ENCODE measurements at places on chromosomes 3 and 15.

DNA sequence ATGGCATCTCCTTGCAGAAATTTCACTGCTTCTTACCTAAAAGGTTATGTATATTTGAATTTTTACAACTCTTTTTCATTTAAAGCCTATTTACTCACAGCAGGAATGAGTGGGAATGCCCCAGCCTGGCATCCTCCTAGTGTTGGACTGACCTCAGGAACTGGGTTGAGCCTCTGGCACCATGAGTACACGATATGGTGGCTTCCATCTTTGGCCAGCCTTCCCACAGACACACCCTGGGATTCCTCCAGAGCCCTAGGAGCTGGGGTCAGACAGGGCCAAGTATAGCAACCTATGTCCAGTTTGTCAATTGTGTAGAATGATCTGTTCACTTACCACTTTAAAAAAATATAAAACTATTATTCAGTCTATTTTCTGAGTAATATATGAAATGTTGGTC lies 57.2 kb upstream of the HEG1 start:
- DNase-seq, result no peak

DNA sequence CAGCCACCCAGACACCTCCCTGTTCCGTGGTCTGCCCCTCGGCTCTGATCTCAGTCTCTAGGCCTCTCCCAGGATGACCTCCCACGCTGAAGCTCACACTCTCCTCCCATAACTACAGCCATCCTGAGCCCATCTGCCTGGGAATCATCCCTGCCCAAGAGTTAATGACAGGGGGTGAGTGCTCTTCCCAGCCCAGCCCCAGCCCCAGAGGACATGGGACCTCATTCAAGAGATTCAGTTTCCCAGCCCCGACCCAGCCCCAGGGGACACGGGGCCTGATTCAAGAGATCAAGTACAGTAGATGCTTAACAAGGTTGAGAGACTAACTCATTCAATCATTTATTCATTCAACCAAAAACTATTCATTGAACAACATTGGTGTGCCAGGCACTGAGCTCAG lies 272.0 kb downstream of the XXYLT1 start:
- DNase-seq, result no peak

- no peak for DNase-seq
These were observed 18.0 kb upstream of the ZXDC start for GRCh38 chr3:126493739-126494138.

GRCh38 chr3:43620831-43621655 lies 768 bp downstream of the ANO10 start:
- DNase-seq, result no peak

- DNase-seq, result no peak
These were observed 51.7 kb downstream of the GOLIM4 start for GRCh38 chr3:168044049-168044448.

GRCh38 chr15:60546744-60547143 lies 67.8 kb upstream of the ICE2 start:
- DNase-seq, result no peak

GRCh38 chr3:16550305-16550675 lies 36.8 kb upstream of the RFTN1 start:
- DNase-seq, result no peak

DNA sequence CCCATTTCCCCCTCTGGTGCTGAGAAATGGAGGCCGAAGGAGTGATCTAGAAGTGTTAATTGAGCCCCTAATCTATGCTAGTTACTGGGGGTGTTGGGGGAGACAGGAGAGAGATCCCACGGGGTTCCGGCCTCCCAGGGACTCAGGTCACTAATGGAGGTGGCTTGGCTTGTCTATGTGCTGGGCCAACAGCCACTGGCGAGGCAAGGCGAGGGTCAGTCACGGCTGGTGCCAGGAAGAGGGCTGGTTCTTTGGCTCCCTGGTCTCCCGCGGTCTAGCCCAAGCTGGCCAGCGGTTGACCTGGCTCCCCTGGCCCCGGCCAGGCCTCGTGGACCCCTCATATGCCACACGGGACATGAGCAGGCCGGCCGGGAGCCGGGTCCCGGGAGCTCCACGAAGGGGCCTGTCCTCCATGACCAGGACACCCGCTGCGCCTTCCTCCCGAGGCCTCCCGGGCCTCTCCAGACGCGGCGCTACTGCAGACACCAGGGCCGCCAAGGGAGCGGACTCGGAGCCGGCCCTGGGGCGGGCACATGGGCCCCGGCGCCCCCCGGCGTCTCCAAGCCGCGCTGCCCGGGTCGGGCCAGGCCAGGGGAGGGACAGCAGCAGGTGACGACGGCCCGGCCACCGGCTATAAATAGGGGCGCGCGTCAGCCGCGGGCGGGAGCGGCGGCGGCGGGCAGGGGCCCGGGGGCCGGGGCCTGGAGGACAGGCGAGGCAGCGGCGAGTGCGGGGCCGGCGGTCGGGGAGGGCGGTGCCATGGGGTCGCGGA lies at the start of gene ALPK3:
TSS of gene ALPK3 (plus strand) at position 663 of the 772 bp plus-strand sequence. CDS start at position 760, 97 bp downstream.
- DNase-seq, result no peak

DNA sequence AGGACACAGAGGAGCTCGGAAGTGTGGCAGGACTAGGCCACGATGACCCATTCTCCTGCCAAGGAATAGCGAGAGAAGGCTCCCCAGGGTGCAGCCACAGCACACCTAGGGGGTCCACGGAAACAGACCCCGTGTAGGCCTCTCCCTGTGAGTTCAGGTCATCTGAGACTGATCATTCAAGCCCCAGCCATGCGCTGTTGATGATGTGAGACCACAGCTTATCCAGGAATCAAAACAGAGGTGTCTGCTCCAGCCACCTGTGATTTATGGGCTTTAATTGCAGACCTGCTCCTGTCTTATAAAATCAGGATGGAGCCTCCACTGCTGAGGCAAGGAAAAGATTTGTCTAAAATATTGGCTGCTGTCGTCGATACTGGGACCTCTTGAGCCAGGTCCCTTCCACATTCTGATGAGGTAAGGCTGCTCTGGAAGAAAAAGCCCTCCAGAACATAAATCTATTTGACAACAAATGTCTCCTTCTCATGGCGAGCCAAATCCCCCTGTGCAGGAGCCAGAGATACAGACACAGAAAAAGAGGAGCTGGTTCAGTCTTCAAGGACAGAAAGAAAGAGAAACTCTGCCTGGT lies 186.7 kb downstream of the TJP1 start:
- DNase-seq, result no peak

- no peak for DNase-seq
These were observed 102.6 kb upstream of the TSPAN3 start for GRCh38 chr15:77173487-77173886.

- no peak for DNase-seq
These were observed 51.2 kb downstream of the KLHL25 start for GRCh38 chr15:85743392-85744055.

DNA sequence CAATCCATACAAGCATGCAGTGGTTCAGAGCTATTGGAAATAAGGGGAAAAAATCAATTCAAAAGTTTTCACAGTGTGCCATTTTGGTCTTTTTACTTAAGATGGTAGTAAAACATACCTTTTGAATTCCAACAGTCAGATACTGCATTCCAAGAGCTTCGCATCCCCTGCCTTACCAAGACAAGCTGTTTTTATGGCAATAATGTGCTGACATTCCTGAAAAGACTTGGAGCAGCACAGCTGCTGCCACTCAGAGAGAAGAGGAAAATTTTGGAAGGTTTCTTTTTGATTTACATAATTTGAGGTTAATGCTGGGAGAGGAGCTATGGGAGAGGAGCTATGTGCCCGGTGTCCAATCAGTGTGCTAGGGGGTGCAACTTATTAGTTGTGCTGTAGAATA lies 148.3 kb downstream of the FEZF2 start:
- no peak for DNase-seq

DNA sequence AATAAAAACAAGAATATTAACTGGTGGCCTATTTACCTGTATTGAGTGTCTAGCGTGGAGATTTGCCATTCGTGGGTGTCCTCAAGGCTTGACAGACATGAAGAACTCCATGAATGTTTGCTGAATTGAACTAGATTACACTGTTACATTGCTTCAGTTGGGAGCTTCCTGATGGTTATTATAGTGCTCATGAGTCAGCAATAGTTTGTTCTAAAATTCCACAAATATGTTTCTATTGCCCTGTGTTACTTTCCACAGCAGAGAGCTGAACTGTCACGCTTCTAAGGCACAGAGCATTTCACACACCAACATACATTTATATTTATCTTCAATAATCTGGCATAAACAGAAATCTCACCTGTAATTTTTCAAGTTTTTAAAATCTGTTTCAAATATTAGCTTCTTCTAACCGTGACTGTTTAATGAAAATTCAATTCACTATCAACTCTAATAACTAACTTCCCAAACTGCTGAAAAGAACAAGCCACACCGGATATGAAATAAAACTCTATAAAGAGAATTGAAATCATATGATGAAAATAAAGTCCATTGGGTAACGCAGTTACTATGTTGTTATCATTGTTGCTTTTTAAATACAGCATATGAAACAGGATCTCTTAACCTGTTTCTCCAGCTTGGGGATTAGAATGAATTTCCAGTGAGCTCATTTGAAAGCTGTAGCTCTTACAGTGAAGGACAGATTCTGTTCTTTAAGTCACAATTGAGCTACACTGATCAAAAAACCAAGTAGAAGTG lies 61.2 kb upstream of the MCF2L2 start:
- DNase-seq, result no peak

GRCh38 chr3:182148360-182148759 lies 436.6 kb downstream of the SOX2 start:
- DNase-seq, result no peak

GRCh38 chr3:175411405-175411804 lies 552.3 kb downstream of the NAALADL2 start:
- no peak for DNase-seq

DNA sequence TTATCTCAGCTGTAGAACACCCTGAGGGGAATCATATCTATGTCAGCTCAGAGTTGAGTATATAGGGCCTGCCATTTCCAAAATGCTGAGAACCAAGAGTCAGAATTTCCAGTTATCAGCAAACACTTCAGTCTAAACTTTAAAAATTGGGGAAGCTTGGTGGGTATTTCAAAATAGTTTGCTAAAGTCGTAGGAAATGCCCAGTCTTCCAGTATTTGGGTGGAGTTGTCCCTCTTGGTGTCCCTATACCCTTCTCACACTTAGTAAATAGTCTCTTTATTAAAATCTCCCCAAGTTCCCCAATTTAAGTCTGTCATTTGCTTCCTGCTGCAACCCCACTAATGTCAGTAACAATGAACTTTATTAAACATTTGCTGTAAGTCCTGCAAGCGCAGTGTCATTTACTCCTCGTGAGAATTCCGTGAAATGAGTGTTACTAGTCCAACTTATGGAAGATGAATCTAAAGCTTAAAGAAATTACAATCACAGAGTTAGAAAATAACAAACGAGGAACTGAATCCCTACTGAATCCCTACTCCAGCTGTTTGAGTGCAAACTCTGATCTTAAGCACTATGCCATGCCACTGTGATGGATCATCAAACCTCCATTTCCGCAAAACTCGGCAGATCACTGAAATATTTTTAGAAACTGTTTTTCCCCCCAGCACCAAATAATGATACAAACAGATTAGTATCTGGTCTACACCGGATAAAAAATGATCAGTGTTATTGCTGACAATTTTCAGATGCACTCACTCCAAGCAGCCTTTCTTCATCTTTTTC lies 341.7 kb upstream of the PROK2 start:
- DNase-seq, result no peak

- DNase-seq, result no peak
These were observed 755.5 kb upstream of the SEMA6D start for GRCh38 chr15:46961795-46962194.

DNA sequence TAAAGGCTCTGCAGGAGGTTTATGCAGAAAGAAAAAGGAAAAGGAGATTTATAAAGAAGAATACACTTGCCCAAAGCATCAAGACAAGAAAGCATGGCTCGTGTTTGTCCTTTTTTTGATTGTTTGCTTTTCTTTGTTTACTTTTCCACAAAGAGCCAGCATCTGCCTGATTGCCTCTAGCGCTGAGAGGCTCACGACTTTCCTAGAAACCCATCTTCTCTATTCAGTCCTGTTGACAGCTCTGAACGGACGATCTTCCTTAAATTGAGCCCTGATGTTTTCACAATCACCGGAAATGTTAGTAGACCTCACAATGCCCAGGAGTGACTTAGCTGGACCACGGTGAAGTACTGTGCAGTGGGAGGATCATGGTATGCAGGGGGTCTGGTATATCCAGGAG lies 12.4 kb downstream of the GP5 start:
- no peak for DNase-seq

DNA sequence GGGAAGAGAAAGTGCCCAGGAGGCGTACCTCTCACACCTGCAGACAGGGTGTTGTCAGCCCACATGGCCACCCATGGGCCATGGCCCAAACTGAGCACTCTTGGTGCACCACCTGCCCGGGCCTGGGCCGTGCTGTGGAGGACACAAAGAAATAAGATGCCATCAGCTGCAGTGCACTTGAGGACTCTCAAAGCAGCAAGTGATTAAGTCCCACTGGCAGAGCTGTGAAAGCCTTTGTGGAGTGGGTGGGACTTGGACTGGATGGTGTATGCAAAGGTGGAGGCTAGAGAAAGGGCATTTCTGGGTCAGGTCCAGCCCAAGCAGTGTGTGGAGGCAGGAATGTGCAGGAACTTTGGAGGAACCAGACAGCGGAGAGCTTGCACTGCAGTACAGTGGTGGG lies 122.3 kb downstream of the MEGF11 start:
- DNase-seq, result no peak

- no peak for DNase-seq
These were observed 119.4 kb downstream of the IGF1R start for GRCh38 chr15:98767692-98768091.

DNA sequence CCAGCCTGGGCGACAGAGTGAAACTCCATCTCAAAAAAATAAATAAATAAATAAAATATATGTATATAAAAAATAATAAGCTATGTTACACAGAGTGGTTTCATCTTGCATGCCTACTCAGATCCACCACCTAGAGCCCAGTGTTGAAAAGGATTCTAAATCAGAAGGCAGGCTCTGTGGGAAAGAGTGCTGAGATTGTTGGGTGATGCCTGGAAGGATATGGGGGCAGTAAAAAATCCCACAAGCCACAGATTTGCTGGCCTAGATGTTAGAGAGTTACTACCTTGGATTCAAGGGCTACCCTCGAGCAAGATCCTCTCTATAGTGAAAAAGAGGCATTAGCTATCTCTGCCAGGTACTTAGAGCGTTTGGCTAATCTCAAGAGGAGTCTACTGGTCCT lies 144.3 kb downstream of the STAC start:
- no peak for DNase-seq

All from mucosa of descending colon (tissue), 3 donors.